Neural crest cell (in vitro differentiated cells): ENCODE measurements at places on chromosomes 4 and X. TPM values are rescaled to one million over a fixed set of nuclear protein-coding genes. Genes with fewer than 3 reads are reported as not detected.

DNA sequence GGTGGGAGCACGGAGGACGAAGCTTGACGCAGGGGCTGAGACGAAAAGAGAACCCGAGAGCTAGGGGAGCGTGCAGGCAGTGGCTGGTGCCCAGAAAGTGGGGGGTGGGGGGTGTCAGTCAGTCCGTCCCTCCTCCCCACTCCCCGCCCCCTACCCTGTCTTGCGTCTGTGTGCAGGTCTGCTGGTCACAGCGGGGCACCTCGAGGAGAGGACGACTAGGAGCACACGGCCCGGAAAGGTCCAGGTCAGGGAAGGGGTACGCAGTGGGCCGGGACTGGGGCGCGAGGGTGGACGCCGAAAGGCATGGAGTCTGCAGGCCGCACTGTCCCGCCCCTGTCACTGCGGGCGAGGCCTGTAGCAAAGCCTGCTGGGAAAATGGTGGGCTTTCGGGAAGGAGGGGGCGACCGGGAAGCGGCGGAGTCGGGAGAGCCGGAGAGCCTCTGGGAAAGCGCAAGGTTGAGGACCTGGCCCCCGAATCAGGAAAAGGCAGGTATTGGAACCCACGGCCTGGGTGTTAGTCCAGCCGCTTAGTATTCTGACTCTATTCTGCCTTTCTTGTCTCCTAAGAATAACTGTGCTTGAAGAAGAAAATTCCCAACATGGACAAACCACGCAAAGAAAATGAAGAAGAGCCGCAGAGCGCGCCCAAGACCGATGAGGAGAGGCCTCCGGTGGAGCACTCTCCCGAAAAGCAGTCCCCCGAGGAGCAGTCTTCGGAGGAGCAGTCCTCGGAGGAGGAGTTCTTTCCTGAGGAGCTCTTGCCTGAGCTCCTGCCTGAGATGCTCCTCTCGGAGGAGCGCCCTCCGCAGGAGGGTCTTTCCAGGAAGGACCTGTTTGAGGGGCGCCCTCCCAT lies 769 bp downstream of the TCEAL1 start:
- DNase-seq, result peak; percentile 49
- H3K36me3 ChIP-seq, result peaks cover 3% of the 10 kb centered on the region
- no peaks in the 10 kb centered on the region for H3K27me3 ChIP-seq
- H3K4me3 ChIP-seq, result peak overlapping the region; percentile 87
- H3K4me1 ChIP-seq, result peaks cover 11% of the 10 kb centered on the region

DNA sequence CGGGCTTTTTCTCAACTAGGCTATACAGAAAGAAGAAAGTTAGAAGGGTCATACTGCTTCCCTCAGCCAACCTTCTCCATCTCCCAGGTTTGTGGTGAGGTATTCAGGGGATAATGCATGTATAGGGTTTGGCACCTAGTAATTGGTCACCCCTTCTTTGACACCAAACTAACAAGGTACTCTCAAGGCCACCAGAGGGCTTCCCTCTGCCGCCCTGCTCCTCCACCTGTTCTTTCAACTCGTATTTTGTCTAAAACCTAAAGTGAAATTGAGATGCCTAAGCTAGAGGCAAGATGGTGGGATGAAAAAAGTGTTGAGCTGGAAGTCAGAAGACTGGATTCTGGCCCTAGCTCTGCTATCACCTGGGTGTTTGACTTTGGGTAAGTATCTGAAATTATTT lies 22.0 kb downstream of the CT47C1 start:
- no peak overlapping the region for H3K27ac ChIP-seq
- no peak for DNase-seq
- H3K36me3 ChIP-seq, result no peaks in the 10 kb centered on the region
- H3K4me1 ChIP-seq, result no peaks in the 10 kb centered on the region

DNA sequence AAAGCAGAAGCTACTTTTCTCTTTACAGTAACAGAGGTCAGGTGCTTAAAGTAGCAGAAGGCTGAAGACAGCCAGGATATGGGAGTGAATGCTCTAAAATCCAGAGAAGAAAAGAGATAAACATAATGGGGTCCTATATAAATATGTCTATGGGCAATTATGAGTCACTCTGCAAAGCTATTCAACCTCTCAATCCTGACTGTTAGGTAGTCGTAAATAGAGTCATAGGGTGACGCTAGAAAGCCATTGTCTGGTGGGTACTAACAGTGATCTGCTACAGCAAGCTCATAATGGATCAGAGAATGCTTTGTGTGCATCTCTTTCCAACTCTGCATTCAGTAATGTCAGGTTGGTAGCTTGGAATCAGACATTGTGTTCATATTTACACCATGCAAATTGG lies 53.5 kb upstream of the PDE5A start:
- H3K36me3 ChIP-seq, result peaks cover 3% of the 10 kb centered on the region
- DNase-seq, result no peak
- H3K27me3 ChIP-seq, result no peaks in the 10 kb centered on the region
- no peak overlapping the region for H3K4me3 ChIP-seq

GRCh38 chr4:181944527-181944926 lies 298.7 kb upstream of the TENM3 start:
- no peaks in the 10 kb centered on the region for H3K27me3 ChIP-seq
- H3K4me3 ChIP-seq, result no peak overlapping the region
- no peaks in the 10 kb centered on the region for H3K36me3 ChIP-seq
- H3K4me1 ChIP-seq, result peaks cover 11% of the 10 kb centered on the region

DNA sequence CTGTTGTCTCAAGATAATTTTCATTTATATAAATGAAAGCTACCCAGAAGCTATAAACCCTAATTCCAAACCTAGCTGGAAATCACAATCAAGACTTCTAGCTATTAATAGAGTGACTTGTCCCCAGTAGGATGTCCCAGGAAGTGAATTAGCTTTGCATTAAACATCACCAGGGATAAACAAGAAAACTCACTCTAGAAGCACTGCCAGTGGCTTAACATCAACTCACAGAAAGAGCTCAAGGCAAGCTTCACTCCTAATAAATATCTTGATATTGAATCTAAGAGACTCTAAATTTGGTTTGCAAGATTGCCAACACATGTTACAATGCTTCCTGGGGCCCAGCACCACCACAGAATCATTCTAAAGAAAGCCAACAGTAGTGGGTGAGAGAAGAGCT lies 468.7 kb upstream of the FAM241A start:
- H3K36me3 ChIP-seq, result no peaks in the 10 kb centered on the region
- peaks cover 26% of the 10 kb centered on the region for H3K4me1 ChIP-seq
- no peaks in the 10 kb centered on the region for H3K27me3 ChIP-seq
- H3K4me3 ChIP-seq, result no peak overlapping the region

DNA sequence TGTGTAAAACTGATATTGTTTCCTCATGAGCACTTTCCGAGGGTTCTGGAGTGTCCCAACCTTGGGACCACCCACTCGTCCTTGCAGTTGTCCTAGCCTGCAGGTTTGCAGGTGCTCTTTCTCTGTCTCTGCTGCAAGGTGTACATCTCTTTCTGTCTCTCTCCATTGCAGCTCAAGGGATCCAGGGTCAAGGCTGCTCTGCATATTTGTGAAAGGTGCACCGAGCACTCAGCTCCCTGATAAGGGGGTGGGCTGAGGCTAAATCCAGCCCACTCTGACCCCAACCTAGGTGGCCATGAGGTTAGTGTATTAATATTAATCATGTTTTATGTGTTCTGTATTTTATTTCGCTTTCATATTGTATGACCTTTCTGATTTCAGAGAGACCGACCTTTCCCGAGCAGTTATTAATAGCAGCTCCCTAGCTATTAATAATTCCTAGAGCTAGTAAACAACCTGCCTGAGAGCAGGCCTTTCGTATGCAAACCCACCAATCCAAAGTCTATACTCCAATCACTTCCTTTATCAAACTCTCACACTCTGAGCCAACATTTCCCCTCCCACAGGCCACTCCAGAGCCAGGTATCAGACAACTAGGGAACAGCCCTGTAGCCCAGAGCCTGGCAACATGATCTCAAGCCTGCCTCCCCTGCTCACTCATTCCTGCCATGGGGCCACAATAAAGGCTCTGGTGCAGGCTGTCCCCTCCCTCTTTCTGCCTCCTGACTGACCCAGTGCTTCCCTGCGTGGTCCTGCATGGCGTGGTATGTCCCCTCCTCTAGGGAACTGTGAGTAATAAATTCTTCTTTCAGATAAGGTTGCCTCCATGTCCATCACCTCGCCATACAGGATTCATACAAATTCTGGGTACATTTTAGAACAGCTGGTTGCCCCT lies 73.9 kb downstream of the SLC2A9 start:
- no peak overlapping the region for H3K27ac ChIP-seq
- H3K4me3 ChIP-seq, result no peak overlapping the region
- no peaks in the 10 kb centered on the region for H3K27me3 ChIP-seq

MAP3K15 gene
- total RNA-seq, result 1.2 and 2.0 TPM in 2 replicates

PLS3 gene
- total RNA-seq, result 286 and 307 TPM in 2 replicates
